ENCODE measurements at places on chromosomes 6 and 20. TPM values are rescaled to one million over a fixed set of nuclear protein-coding genes. Genes with fewer than 3 reads are reported as not detected.
A peak's percentile ranks its signal among the peaks of the same experiment; 100 is the strongest.

DNA sequence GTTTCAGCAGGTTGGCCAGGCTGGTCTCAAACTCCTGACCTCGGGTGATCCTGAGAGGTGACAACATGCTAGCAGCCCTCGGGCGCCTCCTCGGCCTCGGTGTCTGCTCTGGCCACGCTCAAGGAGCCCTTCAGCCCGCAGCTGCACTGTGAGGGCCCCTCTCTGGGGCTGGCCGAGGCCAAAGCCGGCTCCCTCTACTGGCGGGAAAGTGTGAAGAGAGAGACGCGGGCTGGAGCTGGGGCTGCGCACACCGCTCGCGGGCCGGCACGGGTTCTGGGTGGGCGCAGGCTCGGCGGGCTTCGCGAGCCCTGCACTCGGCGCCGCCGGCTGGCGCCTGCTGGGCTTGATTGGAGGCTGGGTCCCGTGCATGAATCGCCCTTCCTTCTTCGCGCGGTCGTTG is 80.8 kb upstream of the RBM24 start:
- H3K27me3 ChIP-seq = no peaks in the 10 kb centered on the region
- H3K4me3 ChIP-seq = no peak overlapping the region
- DNase-seq = no peak
- no peak overlapping the region for H3K27ac ChIP-seq

DNA sequence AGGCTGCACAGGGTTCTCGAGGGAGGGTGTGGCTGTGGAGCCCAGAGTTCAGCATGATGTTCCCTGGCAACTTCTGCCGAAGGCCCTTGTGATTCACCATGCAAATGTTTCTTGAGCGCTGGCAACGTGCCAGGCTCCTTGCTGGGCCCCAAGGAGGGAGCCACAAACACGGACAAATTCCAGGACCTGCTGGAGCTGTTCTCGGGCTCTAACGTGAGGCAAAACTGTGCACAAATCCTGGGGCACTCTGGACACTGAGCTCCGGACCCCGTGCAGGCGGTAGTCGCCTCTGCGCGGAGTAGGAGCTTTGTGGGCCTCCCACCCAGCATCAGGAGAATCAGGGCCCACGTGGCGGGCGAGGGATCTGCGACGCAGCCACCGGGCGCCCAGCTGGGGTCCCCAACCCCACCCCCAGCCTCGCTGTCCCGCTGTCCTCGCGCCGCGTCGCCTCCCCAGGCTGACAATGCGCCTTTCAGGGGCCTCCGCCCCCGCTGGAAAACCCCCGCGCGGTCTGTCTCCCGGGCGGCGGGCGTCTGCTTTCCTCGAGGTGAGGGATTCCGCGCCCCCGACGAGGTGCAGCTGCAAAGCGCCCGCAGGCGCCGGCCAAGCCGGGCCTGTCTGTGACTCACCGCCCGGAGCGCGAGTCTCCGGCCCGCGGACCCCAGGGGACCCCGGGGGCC is 31.7 kb upstream of the SCUBE3 start:
- H3K4me1 ChIP-seq = peaks cover 90% of the 10 kb centered on the region
- H3K27me3 ChIP-seq = no peaks in the 10 kb centered on the region
- peak overlapping the region; percentile 95 for H3K27ac ChIP-seq
- DNase-seq = peak; percentile 77

- peak overlapping the region; percentile 87 for H3K27ac ChIP-seq
- no peaks in the 10 kb centered on the region for H3K27me3 ChIP-seq
- H3K4me1 ChIP-seq = peaks cover 44% of the 10 kb centered on the region
- peak overlapping the region; percentile 80 for H3K4me3 ChIP-seq
Measured at GRCh38 chr20:61185841-61186601, 66.0 kb upstream of the CDH4 start.

DNA sequence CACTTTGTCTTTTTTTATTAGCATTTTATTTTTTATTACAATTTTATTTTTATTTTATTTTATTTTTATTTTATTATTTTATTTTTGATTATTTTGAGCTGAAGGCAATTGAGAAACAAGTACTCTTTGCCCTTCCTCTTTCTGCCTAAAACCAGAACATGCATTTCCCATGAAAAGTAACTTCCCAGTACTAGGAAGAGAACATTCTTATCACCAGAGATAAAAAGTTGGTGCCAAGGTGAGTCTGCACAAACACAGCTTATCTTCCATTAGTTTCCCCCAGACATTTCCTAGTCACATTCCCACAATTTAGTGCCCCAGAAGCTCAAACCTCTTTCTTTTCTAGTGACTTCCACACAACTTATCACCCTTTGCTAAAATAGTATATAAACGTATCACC is 84.8 kb downstream of the CD24 start:
- H3K27me3 ChIP-seq = peaks cover 6% of the 10 kb centered on the region
- H3K27ac ChIP-seq = no peak overlapping the region
- H3K36me3 ChIP-seq = no peaks in the 10 kb centered on the region

- peak; percentile 87 for DNase-seq
- H3K36me3 ChIP-seq = no peaks in the 10 kb centered on the region
- peak overlapping the region; percentile 49 for H3K4me3 ChIP-seq
- peaks cover 26% of the 10 kb centered on the region for H3K4me1 ChIP-seq
Measured at GRCh38 chr6:163814494-163815364, 400.2 kb downstream of the QKI start.

- H3K4me1 ChIP-seq = peaks cover 36% of the 10 kb centered on the region
- no peak overlapping the region for H3K4me3 ChIP-seq
- no peak for DNase-seq
- 0 out of 2 replicates have a peak, but pooled peaks cover 8% of the 10 kb centered on the region for H3K36me3 ChIP-seq
- H3K27ac ChIP-seq = no peak overlapping the region
Measured at GRCh38 chr6:130514712-130515111, 148.9 kb downstream of the TMEM200A start.

- no peaks in the 10 kb centered on the region for H3K4me1 ChIP-seq
- no peaks in the 10 kb centered on the region for H3K36me3 ChIP-seq
- H3K27me3 ChIP-seq = no peaks in the 10 kb centered on the region
- H3K4me3 ChIP-seq = no peak overlapping the region
- H3K27ac ChIP-seq = no peak overlapping the region
Measured at GRCh38 chr20:42756991-42757390, 432.7 kb downstream of the PTPRT start.

DNA sequence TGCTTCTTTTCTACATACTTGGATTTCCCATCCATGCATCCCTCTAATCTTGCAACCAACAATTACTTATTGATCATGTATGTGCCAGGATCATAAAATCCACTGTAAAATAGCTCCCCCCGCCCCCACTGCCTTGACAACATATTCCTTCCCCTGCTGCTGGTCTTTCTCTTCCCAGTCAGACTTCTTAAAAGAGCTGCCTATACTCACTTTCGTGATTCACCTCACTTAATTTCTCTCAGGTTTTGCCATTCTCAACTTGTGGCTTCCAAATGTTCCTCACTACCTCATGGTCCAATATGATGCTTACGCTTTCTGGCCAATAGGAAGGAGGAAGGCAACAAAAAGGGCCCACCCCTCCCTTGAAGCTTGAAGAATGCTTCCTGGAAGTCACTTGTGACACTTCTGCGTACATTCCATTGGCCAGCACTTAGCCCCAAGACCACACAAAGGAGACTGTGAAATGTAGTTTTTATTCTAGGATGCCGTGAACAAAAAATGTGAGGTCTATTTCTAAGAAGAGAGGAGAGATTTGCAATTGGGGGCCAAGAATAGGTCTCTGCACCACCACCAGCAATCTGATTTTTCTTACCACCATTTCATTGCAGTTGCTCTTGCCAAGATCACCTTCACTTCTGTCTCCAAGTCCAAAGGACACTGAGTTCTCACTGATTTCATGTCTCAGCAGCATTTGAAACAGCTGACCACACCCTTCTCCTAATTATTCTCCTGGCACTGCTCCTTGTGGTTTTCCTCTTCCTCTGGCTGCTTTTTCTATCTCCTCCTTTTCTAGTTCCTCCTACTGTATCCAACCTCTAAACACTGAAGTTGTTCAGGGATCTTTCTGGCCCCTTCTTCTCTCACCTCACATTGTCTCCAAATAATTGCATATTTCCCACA is 30.8 kb downstream of the CD164 start:
- H3K27ac ChIP-seq = no peak overlapping the region
- peaks cover 40% of the 10 kb centered on the region for H3K4me1 ChIP-seq
- no peaks in the 10 kb centered on the region for H3K27me3 ChIP-seq
- H3K36me3 ChIP-seq = peaks cover 25% of the 10 kb centered on the region
- no peak overlapping the region for H3K4me3 ChIP-seq

- no peak for DNase-seq
- no peaks in the 10 kb centered on the region for H3K36me3 ChIP-seq
- H3K27me3 ChIP-seq = peaks cover 3% of the 10 kb centered on the region
Measured at GRCh38 chr20:45924391-45925261, 9.9 kb upstream of the PCIF1 start.

GRCh38 chr20:19864130-19864529 is 106.1 kb downstream of the RIN2 start:
- DNase-seq = no peak
- H3K27ac ChIP-seq = no peak overlapping the region
- H3K27me3 ChIP-seq = no peaks in the 10 kb centered on the region
- no peak overlapping the region for H3K4me3 ChIP-seq

GRCh38 chr6:130293800-130294199 is 71.0 kb upstream of the SAMD3 start:
- no peaks in the 10 kb centered on the region for H3K36me3 ChIP-seq
- H3K27me3 ChIP-seq = no peaks in the 10 kb centered on the region
- peak; percentile 73 for DNase-seq
- peaks cover 11% of the 10 kb centered on the region for H3K4me1 ChIP-seq

DNA sequence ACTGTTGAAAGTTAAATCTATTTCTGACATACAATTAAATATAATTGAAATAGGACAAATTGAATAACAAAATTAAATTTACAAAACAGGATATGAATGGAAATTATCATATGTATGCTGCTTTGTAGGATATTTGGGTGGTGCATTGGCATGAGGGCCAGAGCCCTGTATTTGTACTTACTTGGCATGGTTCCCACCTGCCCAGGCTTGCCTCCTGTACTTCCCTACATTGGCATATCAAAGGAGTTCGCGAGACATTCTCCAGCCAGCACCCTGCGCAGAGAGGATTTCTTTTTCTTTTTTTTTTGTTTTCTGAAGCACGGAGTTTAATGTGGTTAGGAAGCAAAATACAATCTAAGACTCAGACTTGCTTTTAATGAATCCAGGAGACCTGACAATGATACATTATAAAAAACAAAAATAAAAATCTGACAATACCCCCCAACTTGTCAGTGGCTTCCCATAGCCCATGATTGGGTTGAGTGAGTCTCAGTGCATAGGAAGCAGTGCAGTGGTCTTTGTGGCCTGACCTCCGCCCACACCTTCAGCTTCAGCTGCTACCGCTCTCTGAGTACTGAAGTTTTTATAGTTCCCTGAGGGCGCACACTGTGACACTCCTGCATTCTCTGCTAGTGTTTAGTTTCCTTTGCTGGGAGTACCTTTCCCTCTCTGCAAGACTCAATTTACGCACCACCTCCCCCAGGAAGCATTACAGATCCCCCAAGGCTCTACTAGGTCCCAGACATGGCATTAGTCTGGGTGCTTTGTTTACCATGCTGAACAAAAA is 440.8 kb downstream of the UTRN start:
- peaks cover 20% of the 10 kb centered on the region for H3K4me1 ChIP-seq
- 0 out of 2 replicates have a peak, but pooled peaks cover 7% of the 10 kb centered on the region for H3K36me3 ChIP-seq
- no peak overlapping the region for H3K27ac ChIP-seq

DNA sequence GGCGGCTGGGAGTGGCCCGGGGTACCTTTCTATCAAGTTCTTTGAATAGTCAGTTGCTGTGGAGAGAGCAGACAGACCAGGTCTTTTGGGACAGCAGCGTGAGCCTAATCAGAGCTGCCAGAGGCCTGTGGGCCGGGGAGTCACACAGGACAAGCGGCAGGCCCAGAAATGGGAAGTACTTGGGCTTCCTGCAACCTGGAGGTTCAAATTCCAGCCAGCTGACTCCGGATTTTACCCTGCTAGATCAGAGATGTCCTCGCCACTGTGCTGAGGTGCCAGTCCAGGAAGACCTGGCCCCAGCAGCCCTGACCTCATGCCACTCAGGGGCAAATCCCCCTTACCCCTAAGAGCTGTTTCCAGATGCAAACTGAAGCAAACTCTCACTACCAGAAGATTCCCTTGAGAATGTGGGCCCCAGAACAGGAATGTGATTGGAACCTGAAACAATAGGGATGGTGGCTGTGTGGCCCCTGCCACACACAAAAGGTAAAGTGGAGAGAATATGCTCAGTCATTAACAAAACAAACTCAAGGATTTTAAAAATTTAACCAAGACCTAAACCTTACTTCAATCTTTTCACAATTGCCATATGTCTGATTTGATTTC is 9.7 kb downstream of the BEND3 start:
- H3K27me3 ChIP-seq = no peaks in the 10 kb centered on the region
- DNase-seq = no peak
- H3K36me3 ChIP-seq = no peaks in the 10 kb centered on the region
- no peak overlapping the region for H3K27ac ChIP-seq

Gene BPIFA3
- total RNA-seq = not detected

Gene NDUFAF4
- total RNA-seq = 29.8 TPM

Gene TGM3
- total RNA-seq = not detected

Gene TUBB2B
- total RNA-seq = 1.3 TPM

Gene KIFC1
- 38.2 TPM for total RNA-seq

Gene GMPR
- total RNA-seq = 8.3 TPM

Gene HLA-F
- 1.4 TPM for total RNA-seq

Gene C4A
- 2.0 TPM for total RNA-seq

Gene MUC22
- total RNA-seq = not detected

Gene PBOV1
- total RNA-seq = not detected
